WTC11 (cell line): ENCODE measurements at places on chromosomes 7 and 10. TPM values are rescaled to one million over a fixed set of nuclear protein-coding genes. Genes with fewer than 3 reads are reported as not detected.

HECW1 gene
- total RNA-seq, result 4.9 to 6.1 TPM (median 5.4 TPM) in 3 replicates

CYP2C19 gene
- 0.09 to 0.14 TPM in 2 of 3 replicates, not detected in the other for total RNA-seq

EFCAB10 gene
- 3.0 to 3.2 TPM (median 3.0 TPM) in 3 replicates for total RNA-seq

LRRC17 gene
- total RNA-seq, result 1.4 to 1.8 TPM (median 1.6 TPM) in 3 replicates

CCL26 gene
- total RNA-seq, result 9.8 to 19.5 TPM (median 18.5 TPM) in 3 replicates

BCAP29 gene
- total RNA-seq, result 14.5 to 19.6 TPM (median 19.0 TPM) in 3 replicates

CHPF2 gene
- total RNA-seq, result 25.0 to 30.7 TPM (median 26.3 TPM) in 3 replicates

DNA sequence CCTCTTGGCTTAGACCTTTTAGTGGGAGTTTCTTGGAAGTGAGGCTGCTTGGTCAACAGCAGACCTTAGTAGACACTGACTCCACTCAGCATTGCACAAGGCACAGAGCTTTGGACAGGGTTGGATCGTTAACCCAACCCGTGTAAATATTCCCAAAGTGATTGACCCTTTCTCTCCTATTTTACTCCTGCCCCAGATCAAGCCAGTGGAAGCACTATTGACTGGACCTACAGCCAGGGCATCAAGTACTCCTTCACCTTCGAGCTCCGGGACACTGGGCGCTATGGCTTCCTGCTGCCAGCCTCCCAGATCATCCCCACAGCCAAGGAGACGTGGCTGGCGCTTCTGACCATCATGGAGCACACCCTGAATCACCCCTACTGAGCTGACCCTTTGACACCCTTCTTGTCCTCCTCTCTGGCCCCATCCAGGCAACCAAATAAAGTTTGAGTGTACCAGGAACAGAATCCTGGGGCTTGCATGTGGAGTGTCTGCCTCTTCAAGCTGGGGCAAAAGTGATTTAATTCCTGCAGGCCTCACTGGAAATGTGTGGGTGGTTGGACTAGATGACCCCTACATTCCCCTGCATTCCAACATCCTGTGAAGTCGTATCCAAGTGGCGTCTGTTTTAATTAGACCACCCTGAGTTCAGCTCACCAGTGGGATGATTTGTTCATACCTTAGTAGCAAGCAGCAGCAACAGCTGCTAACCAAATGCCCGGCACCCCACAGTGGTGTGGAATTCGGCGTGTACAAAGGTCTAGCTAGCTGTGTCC lies 7.5 kb downstream of the CPA1 start:
- no peak for DNase-seq

- no peak for DNase-seq
Observed at GRCh38 chr10:85810674-85811073, 555.9 kb downstream of the GRID1 start.

DNA sequence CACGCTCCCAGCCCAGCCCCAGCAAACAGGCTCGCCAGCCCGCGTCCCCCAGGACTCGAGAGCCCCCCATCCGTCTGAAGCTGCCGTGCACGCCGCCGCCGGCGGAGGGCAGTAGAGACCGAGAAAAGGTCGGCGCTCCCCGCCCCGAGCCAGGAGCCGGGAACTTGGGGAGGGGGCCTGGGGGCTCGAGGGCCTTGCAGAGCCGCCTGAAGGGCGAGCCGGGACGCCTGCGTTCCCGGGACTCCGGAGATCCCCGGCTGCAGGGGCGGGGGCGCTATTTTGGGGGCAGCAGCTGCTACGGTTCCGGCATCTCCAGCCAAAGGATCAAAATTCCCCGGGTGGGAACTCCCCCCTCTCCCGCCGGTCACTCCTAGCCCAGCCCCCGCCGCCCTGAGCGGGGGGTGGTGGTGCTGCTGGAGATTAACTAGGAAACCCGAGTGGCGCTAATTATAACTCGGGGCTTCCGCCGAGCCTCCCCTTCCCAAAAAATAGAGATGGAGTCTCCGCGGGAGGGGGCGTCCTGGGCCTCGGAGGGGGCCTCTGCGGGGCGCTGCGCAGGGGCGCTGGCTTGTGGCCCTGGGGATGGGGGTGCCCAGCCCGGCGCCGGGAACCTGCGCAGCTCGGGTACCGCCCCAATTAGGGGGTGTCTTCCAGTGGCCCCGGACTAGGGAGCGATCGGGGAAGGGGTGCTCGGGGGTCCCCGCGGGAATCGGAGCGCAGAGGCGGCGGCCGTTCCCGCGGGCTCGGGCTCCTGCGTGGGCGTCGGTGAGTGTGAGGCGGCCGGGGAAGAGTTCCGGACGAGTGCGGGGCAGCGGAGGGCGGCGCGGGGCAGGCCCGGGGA lies 608 bp downstream of the ACHE start:
- DNase-seq, result peak; percentile 95

DNA sequence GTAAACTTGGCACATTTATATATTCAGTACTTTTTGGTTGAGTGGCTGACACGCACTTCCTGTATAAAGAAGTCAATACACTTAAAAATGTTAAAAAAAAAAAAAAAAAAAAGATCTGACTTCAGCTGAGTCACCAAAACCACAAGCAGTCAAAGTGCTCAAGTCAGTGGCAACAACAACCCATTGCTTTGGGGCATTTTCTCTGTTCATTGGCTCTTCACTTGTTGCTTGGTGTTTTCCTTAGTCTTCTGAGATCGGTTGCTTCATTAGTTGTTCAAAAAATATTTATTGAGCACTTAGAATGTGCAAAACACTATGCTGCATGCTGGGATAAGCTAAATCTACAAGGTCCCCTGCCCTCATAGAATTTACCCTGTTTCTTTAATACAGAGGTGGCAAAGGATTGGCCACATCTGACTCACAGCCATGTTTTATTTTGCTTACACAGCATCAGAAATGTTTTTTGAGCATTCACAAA lies 63.7 kb downstream of the ZNRF2 start:
- DNase-seq, result no peak

DNA sequence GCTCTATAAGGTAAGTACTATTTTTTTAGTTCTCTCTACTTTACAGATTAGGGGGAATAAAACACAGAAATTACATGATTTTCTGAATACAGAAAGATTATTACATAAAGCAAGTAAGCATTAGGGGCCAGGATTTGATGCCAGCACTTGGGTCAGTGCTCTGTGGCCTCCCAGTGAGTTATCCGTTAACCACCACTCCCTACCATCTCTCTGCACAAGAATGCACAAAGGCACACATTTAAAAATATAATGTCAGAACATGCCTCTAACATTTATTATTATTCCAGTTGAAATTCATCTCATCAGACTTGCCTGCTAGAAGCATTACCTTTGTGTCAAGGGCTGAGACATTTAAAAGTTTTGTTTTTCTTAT lies 59.0 kb downstream of the MET start:
- DNase-seq, result no peak

- DNase-seq, result no peak
Observed at GRCh38 chr10:76428551-76429367, 997.3 kb downstream of the LRMDA start.

DNA sequence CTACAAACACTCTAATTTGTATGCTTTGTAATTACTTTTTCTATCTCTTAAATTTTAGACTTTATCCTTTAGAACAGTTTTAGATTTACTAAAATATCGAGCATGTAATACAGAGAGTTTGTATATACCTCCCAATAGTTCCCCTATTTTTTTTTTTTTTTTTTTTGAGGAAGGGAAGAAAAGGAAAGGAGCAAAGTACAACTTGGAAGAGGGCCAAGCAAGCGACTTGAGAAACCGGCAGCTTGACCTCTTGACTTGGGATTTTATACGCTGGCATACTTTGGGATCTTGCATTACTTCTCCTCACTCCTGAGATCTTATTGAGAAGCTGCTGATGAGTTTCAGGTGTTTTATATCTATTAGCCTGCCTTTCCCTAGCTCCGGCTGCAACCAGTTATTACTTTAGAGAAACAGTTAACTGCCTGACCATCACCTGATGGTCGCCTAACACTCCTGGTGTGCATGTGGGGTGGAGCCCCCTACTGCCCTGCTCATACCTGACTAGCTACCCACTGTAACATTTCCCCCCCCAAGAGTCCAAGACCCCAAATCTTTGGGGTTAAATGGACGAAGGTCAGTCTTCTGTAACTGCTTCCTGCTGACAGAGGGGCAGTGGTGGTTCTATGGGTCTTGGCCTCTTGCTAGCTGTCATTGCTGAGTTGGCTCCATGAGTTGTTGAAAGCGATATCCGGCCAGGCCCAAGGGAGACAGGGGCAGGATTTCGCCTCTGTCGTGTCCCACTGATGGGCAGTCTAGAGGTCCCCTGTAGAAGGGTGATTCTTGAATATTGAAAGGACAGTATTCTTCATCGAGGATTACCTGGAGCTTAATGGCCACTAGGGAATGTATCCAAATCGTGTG lies 28.5 kb downstream of the MKLN1 start:
- no peak for DNase-seq

GRCh38 chr7:127417346-127417745 lies 24.8 kb upstream of the ZNF800 start:
- DNase-seq, result no peak

GRCh38 chr7:21355406-21355874 lies 72.4 kb upstream of the SP4 start:
- no peak for DNase-seq

- no peak for DNase-seq
Observed at GRCh38 chr7:17176371-17177032, 122.0 kb upstream of the AHR start.

DNA sequence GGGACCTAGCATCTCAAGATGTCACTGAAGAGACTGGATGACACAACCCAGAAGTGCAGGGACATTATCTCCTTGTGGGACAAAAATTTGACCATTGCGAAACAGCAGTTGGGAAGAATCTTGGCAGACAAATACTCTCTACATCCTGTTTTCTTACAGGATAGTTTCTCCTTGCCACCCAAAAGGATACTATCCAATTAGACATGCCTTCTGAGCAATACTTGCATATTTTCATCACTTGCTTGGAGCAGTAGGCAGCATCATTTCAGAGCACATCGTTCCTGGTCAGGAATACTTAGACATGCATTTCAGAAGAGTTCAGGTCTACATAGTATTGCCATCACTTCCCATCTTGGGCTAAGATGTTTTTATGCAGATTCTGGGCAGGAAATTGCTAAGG lies 56.8 kb downstream of the FAS start:
- no peak for DNase-seq

GRCh38 chr7:32298408-32299132 lies 191.6 kb downstream of the LSM5 start:
- DNase-seq, result peak; percentile 44

GRCh38 chr7:159210581-159211235 lies 66.0 kb upstream of the VIPR2 start:
- DNase-seq, result no peak

- DNase-seq, result no peak
Observed at GRCh38 chr7:4115442-4115841, 566.7 kb upstream of the FOXK1 start.

DNA sequence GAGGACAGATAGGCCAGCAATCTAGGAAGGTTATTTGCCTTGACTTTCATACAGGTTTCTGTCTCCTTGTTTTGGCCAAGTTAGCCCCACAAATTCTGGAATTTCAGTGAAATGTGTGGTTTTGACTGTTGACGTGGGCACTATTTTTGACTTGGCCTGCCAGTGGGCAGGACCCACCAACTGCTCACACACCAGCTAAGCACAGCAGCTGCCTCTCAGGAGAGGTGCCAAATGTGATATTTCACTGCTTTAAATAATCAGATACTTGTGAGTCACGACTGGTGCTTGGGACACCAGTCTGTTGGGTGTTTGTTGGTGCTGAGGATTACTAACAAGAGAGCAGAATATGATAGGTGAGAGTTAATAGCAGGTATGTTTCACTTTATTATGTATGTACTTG lies 409.7 kb upstream of the MTPN start:
- no peak for DNase-seq

GRCh38 chr7:44629829-44630522 lies 23.5 kb downstream of the OGDH start:
- no peak for DNase-seq

DNA sequence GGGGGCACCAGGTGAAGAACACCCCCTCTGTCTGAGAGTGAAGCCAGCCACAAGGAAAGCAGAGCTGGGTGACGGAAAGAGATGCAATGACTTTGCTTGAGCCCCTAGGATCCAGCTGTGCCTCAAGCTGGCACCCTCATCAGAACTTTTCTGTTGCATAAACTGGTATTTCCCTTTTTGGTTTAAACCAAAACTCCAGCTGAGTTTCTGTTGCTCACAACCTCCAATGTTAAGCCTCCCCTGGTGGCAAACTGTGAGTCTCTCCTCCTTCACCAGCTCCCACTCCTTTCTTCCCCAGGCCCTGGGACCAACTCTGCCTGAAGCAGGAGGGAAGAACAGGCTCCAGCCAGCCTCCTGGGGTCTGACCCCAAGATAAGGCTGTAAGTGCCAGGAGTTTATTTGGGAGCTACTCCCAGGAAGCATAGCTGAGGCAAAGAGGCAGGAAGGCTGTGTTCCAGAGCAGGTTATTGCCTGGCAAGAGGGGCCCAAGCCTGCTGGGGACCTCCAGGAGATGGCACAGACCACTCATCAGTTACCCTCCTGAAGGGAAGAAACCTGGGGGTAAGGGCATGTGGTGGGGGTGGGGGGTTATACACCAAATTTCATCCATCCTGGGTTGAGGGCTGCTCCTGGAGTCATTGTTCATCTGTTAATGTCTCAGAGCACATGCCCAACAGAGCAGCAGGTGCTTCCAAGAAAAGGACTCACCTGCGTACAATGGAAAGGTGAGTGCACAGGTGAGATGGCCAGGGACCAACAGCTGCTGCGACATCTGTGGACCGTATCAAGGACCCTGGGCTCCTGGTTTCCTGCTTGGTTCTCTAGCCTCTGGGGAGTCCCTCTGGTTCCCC lies 73.3 kb upstream of the NANOS1 start:
- no peak for DNase-seq

DNA sequence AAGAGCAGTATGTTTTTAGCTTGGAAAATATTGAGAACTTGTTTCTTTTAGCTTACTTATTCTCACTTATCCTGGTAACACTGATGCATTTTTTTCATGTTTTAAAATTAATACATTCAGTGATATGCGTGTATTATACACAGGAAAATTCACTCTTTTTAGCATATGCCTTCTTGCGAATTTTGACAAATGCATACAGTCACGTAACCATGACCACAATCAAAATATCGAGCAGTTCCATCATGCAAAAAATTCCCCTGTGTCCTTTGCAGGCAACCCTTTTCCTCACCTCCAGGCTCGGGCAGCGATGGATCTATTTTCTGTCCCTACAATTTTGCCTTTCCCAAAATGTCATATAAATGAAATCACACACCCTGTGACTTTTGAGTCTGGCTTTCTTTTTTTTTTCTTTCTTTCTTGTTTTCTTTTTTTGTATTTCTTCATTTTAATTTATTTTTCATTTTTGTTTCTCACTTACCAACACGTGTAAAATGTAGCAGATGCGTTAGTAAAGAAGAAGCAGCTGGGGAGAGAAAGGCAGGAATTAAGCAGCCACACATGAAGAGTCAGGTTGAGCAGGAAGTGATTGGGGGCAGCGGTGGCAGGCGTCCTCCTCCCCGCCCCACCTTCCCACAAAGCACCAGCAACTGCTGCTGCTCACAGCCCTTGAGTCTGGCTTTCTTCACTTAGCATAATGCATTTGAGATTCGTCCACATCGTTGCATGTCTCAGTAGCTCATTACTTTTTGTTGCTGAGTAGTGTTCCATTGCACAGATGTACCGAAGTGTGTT lies 29.9 kb downstream of the ADRB1 start:
- no peak for DNase-seq

DNA sequence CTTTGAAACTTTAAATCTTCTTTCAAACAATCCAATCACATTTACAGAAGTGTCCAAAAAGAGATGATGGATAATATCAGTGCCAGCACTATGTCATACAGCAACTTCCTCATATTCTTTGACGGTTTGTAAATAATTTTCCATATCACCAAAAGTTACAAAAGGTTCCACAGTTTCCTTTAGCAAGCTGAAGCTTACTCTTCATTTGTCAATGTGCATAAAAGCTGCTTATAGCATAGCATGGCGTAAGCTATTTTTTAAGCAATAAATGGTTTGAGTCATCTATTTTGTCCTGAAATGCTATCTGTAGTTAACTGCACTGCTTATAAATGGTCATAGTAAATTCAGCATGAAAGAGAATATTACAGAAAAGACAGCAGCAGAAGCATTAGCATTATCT lies 95.1 kb downstream of the ETV1 start:
- no peak for DNase-seq
